Activated CD8-positive, alpha-beta memory T cell treated with anti-CD3 and anti-CD28 coated beads for 1 hour (primary cell): ENCODE measurements at places on chromosomes 4 and X.

DNA sequence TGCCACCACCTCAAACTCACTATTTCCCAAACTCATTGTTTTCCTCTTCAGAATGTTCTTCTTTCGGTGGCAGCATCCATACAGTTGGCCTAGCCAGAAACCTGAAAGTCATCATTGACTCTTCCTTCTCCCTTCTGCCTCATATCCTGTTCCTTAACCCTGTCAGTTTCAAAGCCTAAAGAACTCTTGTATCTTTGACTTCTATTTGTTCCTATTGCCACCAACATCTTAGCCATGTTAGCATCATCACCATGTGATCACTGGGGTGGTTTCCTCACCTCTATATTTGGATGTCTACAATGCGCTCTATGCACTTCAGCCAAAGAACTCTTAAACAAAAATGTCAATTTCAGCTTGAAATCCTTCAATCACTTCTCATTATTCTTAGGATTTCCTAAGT is 29.0 kb downstream of the DDX60L start:
- DNase-seq, result no peak

DNA sequence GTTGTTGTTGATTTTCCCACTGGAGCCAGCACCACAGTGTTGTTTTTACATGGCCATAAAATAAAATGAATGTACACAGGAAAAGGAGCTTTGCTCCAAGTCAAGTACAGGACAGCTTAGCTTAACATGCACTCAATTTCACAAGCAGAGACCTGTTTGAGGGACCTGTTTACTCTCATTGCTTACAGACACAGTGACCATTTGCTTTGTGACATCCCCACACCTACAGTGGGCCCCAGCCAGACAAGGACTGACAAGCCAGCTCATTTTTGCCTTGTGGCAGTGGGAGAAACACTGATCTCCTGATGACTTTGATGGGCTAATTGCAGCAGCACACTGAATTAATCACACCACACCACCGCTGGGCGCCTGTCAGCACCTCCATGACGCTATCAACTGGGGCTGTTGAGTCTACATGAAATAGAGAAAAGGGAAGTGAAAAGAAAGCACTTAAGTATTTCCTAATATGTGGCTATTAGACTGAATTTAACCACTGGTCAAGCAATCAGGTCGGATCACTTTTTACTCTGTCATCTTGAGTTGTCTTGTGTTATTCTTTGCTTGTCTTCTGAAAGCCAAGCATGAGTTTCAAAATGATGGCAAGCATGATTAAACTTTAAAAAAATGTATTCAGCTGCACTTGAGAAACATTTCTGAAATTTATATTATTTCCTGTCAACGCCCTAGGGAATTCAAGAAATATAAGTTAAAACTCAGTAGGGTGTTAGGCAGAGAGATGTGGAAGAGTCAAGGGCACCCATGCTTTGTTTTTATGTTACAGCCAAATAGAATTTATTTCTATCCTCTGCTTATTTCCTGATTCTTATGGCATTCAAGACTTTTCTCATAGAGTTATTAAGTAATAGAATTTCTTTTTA is 557.7 kb downstream of the RAB28 start:
- no peak for DNase-seq

GRCh38 chr4:20287246-20287645 is 35.5 kb downstream of the SLIT2 start:
- DNase-seq, result no peak

DNA sequence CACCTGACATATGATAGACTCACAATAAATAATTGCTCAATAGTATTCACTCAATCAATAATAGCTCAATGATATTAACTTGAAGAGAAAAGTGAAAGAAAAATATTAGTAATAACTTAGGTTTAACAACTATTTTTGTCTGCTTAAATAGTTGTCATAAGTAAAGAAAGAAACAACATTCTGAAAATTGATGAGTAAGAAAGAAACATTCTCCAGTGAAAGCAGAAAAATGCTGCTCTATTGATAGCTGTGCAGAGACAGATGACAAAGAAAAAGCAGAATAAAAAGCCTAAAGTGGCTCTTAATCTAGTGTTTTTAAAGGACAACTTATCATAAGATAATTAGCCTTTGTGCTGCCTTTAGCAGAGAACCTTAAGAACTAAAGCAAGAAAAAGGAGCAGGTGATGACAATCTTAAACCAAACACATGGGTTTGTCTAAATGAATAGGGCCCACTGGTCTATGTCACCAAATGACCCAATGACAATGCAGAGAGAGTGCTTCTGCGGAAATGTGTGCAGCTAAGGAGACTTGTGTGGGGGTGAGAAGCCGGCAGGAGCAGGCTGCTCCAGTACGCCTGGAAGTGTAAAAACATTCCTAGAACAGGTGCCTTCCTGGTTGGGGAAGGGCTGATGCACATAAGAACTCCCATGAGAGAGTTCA is 13.2 kb downstream of the HS3ST1 start:
- no peak for DNase-seq

DNA sequence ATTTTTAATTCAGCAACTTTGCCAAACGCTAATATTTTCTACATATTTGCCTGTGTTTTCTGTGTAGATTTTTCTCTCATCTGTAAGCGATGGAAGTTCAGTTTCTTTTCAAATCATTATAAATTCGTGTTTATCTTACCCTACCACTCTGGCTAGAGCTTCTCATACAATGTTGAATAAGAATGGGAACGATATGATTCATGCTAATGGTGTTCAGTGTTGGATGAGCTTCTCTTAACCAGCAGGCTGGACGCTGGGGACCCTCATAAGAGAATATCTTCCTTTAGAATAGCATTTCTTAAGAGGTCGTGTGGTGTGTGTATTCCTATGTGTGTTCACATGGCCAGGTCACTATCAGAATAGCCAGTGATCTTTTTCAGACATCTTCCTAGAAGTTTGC is 31.0 kb downstream of the NSDHL start:
- no peak for DNase-seq

- no peak for DNase-seq
These were observed 123.5 kb upstream of the JADE1 start for GRCh38 chr4:128686032-128686465.

DNA sequence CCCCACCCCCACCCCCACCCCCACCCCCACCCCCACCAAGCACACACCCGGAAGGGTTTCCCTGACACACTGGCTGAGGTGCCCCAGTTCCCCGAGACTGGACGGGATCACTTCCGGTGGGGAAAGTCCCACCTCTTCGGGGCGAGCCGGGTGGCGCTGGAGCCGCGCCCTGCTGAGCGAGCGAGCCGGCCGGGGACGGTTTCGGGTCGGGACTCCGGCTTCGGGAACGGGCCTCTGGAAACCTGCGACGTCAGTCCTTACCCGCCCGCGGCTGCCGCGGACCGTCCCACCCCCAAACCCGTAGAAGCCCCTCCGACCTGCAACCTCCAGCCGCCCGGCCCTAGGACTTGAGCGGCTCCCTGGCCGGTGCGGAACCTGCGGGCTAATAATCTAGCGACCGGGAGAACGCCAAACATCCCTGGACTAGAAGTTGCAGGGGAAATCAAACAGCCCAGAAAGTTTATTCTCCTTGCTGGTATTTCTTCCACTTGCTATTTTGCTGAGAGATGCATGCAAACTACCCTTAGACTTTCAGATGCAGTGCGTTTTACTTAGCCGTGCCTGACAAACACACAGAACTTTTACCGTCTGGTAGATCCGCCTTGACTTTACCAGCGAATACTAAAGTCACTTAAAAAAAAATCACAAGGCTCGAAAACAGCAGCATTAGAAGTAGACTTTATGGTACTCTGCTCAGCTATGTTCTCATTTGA is 991 bp downstream of the RAP2C start:
- peak; percentile 63 for DNase-seq

GRCh38 chrX:154855256-154855655 is 20.8 kb upstream of the SMIM9 start:
- no peak for DNase-seq

DNA sequence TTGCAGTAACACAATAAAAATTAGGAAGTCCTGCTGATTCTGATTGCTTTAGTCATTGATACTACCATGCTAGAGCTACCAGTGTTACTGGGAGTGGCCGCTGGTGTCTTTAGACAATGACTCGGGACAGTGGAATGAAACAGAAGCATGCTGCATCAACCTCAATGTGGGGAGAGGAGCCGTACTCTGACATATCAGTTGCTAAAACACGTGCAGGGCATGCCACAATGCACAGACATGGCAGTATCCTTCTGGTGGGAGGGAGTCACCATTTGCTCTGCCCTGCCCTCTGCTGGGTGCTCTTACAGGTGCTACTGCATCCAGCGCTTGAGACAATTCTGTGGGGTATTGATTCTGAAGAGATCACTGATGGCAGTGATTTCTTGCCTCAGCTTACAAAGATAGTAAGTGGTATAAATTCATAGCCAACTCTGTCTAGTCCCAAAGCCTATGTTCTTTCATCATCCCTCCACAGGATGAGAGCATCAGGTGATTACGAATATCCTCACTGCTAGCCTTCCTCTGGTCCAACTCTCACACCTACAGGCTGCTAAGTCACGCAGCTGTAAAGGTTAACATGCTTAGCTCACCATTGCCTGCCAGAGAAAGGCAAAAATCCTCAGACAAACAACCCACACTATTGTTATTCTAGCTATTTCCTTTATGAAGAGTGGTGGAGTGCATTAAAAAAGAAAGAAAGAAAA is 43.7 kb downstream of the NSG1 start:
- DNase-seq, result peak; percentile 25

- no peak for DNase-seq
These were observed 30.9 kb downstream of the RWDD4 start for GRCh38 chr4:183627979-183628588.

DNA sequence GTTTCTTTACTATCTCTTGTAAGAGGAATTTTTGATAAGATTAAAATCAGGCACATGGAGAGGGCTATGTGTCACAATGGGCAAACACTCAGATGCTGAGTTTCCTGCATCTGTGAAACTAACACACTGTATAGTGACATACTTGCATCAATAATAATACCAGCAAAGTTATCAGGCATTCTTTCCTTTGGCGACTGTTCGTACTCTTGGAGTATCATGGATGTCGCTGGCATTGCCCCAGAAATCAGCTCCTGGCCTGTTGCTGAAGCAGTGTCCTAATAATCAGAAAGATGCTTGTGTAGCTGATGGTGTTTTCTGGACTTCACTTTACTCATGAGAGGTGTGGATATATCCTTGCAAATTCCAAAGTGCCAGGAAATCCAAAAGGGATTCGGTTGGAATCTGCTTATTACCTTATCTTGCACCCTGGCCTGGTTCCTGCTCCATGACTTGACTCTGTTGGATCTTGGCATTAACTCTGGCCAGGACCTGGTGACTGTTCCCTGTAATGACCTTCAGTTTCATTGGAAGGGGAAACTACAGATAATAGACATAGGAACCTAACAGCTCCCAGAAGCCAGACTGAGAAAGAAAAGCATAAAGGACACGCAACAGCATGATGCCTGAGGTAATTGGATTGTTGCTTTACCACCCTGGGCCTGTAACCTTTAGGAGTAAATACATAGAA is 762.5 kb upstream of the GRIA3 start:
- DNase-seq, result no peak

- DNase-seq, result no peak
These were observed 41.2 kb downstream of the PRDM5 start for GRCh38 chr4:120881351-120881750.

- DNase-seq, result no peak
These were observed 7.1 kb upstream of the ELF2 start for GRCh38 chr4:139184129-139184528.

DNA sequence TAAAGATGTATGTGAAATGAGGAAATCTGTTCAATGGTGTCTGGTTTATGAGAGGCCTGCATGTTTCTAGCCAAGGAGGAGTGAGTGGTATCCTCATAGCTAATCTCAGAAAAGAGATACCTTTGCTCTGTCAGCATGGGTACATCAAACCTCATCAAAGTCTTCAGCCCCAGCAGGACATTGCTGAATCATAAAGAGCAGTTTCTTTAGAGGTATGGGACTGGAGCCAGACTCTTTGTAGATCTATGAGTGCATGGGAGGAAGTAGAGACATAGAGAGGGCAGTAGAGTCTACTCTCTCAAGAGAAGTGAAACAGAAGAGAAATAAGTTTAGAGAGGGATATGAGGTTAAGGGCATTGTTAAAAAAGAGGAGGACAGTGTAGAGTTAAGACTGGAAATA is 1950.9 kb downstream of the ARAP2 start:
- no peak for DNase-seq

DNA sequence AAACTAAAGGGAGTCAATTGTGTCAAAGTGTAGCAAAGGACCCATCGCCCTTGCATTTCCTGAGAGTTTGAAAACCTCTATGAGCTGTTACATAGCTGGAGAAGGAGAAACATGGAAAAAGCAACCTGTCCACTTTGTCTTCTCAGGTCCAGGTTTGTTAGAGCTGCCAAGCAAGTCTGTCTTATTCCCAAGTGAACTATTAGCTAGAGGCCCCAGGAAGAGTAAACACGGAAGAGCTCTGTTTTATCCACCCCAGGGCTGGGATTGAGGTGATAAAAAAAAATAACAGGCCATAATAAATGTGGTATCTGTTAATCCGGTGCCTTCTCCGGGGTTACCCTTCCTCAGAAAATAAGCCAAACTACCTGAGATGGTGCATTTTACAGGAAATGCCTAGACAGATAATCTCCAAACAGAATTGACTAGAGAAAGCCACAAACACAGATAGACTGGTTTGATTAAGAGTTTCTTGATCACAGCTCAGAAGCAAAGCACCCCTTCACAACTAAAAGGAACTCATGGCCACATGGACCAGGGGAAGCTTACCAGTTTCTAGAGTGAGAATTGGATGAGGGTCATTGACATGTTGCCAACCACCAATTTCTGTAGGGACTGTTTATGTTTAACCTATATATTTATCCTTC is 35.9 kb upstream of the RELL1 start:
- no peak for DNase-seq

DNA sequence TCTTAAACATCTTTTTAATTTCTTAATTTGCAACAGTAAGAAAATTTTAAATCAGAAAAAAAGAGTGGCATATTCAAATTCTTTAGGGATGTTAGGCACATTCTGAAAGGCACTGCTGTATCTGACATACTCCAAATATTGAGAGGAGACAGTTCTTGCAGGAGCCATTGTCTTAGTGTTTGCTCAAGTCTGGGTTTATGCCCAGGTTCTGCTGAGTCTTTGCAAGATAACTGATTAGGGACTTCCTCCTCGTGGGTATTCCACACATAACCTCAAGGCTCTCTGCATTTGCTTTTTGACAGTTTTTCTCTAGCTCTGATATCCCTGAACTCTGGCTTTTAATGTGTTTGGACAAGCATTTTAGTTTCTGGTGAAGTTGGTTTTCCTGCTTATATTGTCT is 52.6 kb downstream of the RPS3A start:
- no peak for DNase-seq

DNA sequence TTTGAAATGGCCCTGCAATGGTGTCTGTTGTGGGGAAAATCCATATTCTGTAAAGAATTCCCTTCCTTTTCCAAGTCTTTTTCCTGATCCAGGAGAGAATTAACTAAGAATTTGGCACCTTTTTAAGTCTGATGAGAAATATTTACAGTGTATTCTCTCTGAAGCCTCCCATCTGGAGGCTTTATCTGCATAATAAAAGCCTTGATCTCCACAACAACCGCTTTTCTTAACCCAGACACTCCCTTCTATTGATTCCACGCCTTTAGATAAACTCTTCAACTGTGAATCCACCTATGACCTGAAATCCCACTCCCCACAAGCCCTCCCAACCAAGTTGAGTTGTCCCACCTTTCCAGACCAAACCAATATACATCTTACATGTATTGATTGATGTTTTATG is 43.1 kb upstream of the TMPRSS11E start:
- DNase-seq, result no peak
